Suppressor macrophage (primary cell): ENCODE measurements at places on chromosomes 6 and 20.

- DNase-seq: peak; percentile 65
These were observed 81.7 kb upstream of the NFATC2 start for GRCh38 chr20:51624157-51624731.

DNA sequence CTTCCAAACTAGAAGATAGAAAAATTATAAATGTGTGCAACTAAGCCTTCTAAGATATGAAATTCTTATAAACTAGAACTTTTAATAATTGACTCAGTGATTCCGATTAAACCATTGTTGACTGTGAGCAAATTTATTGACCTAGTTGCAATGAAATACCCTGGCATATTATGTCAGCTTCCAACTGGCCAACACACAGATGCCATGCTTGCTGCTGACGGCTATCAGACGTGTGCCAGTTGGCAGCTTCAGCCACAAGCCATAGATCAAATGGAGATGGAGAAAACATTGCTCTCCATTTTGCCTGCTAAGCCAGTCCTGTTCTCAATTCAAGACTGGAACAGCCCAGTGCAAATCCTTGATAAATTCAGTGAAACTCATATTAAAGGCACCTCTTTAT is 101.7 kb upstream of the HDGFL1 start:
- no peak for DNase-seq

DNA sequence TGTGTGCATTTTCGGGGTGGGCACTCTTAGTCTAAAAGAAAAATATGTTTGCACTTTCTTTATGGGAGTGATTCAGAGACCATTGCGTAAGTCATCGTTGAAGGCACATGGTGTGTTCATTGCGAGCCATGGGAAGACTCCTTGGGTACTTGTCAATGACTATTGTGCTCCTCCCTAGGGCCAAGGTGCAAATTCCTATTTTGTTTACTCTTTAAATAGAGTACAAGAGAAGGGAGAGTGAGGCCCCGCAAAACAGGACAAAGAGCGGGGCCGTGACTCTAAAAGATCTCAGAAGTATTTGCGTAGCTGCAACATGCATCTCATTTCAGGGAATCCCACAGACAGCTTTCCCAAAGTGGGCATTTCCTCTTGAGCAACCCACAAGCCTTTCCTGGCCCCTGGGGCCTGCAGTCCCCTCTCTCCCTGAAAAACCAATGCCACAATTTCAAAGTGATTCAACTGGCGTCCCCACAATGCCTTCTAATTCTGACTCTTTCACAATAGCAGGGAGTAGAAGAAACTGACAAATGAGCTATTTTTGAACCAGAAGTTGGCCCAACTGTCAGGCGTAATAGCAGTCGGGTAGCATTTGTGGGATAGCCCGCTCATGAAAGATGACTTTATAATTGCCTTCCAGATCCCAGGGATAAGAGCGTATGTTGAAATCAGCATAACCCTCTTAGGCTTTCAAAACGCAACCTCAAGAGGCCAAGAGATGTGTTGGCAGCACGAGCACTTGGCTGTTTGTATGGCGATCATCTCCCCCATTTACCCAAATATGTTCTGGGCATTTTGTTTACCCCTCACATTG is 277.9 kb upstream of the BMP2 start:
- no peak for DNase-seq

GRCh38 chr6:27617700-27618689 is 145.1 kb upstream of the ZNF184 start:
- DNase-seq: no peak

GRCh38 chr6:89348372-89348771 is 4.2 kb downstream of the UBE2J1 start:
- DNase-seq: no peak

DNA sequence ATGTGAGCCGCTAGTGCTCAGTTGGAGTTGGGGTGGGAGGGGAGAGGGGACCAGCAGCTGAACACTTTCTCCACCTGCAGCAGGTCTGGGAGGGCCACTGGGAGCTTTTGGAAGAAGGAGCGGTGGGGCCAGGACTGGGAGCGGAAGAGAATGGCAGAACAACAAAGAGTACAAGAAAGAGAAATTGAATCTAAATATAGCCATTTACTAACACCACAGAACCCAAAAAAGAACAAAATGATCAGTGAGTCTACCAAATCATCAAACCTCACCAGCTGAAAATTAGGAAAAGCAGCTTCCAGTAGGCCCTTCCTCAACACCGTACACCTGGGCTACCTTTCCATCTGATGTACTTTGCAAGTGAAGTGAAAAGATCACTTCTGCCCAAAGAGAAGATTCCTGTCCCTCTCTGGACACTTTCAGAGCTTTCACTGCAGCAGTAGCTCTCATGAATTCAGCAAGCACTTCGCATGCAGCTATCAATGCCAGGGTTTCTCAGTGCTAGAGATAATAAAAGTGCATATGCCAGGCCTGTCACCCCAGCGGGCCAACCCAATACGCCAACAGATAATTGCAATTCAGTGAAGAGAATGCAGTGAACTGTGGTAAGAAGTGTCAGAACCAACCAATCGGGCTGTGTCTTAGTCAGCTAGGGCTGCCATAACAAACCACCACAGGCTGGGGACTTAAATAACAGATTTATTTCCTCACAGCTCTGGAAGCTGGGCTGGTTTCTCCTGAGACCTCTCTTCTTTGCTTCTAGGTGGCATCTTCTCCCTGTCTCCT is 597 bp downstream of the LY86 start:
- peak; percentile 55 for DNase-seq

DNA sequence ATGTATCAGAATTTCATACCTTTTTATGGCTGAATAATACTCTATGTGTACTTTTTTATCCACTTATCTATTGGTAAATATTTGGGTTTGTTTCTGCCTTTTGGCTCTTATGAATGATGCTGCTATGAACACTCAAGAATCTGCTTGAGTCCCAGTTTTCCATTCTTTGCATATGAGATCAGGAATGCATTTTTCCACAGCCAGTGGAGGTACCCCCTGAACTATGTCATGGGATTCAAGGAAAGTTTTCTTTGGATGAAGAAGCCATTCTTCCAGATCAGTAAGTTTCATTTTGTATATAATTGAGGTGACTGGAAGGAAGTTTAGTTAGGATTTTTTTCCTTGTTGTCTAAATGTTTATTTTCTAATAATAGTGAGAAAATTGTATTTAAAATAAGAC is 40.9 kb downstream of the NKX2-4 start:
- no peak for DNase-seq

DNA sequence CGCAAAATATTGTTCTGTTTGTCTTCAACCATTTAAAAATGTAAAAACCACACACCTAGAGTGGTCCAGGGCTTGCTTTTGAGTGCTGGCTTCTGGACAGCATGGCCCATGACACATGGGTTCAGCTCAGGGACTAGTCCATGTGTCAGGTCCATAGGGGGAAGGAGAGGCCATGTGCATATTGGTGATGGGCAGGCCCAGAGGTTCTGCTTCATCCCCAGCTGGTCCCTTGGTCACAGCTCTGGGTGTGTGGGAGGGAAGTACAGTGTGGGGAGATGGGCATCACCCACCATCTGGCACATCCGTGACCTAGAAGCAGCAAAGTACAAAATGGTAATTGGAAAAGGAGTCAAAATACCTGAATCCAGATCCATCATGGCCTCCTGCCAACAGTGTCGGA is 50.7 kb downstream of the STK35 start:
- no peak for DNase-seq

GRCh38 chr6:138588805-138589434 is 89.6 kb upstream of the NHSL1 start:
- DNase-seq: peak; percentile 79

- DNase-seq: no peak
These were observed 2.0 kb downstream of the TSBP1 start for GRCh38 chr6:32369660-32370059.

DNA sequence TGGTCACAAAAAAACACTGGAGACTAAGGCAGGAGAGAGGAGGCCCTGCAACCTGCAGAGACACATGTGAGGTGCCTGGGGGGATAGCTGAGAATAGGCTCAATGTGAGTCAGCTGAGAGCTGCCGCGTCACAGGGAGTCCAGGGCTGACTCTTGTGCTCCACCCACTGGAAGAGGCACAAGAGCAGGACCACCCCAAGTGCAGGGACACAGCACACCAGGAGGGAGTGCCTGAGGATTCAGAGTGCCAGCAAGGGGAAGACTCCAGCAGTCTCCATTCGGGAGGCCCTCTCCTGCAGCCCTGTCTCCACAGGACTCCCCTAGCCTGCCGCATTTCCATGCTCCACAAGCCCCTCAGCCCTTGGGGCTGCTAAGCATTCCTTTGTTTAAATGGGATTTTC is 105.5 kb downstream of the HUS1B start:
- DNase-seq: peak; percentile 2

- no peak for DNase-seq
These were observed 259.4 kb upstream of the POU3F2 start for GRCh38 chr6:98574984-98575383.

GRCh38 chr6:54903884-54904283 is 57.3 kb downstream of the FAM83B start:
- DNase-seq: no peak

- no peak for DNase-seq
These were observed 3.4 kb downstream of the CYB5R4 start for GRCh38 chr6:83862776-83863471.

- no peak for DNase-seq
These were observed 246.9 kb downstream of the SOX4 start for GRCh38 chr6:21840428-21840827.

GRCh38 chr20:17648791-17649730 is 33.0 kb downstream of the RRBP1 start:
- DNase-seq: peak; percentile 41

GRCh38 chr6:140001821-140002341 is 627.4 kb upstream of the CITED2 start:
- no peak for DNase-seq

DNA sequence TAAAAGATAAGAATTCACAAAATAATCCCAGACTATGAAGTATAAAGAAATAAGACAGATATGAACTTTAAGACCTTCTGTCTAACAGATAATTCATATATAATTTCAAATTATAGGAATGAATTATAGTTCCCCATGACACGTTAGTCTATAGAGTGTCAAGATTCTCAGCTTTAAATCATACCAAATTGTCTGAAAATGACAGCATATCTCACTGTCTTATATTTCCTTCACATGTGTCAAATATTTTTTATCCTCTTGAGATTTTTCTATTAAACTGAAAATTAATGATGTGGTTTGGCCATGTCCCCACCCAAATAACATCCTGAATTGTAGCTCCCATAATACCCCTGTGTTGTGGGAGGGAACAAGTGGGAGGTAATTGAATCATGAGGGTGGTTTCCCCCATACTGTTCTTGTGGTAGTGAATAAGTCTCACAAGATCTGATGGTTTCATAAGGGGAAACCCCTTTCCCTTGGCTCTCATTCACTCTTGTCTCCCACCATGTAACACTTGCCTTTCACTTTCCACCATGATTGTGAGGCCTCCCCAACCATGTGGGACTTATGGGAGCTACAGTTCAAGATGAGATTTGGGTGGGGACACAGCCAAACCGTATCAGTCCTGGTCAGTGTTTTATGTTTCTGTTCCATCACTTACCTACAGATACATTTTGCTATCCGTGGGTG is 825.3 kb upstream of the GJE1 start:
- DNase-seq: no peak

DNA sequence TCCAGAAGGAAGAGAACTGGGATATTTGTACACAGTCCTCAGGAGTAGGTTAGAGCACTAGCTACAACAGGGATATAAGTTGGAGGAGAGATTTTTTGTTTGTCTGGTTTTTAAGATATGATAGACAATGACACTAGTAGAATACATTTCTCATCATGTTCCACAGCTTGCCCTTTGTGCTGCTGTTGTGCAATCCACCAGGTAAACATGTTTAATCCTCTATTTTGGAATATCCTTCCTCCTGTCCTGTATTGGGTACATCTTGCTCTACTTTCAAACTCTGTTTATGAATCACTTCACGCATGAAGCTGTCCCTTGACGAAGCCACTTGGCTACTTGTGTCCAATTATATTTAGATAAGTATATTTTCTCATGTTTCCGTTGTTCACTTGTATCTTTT is 153.6 kb upstream of the TENT5A start:
- no peak for DNase-seq

- peak; percentile 59 for DNase-seq
These were observed 21.1 kb upstream of the TOP1 start for GRCh38 chr20:41007481-41007880.

DNA sequence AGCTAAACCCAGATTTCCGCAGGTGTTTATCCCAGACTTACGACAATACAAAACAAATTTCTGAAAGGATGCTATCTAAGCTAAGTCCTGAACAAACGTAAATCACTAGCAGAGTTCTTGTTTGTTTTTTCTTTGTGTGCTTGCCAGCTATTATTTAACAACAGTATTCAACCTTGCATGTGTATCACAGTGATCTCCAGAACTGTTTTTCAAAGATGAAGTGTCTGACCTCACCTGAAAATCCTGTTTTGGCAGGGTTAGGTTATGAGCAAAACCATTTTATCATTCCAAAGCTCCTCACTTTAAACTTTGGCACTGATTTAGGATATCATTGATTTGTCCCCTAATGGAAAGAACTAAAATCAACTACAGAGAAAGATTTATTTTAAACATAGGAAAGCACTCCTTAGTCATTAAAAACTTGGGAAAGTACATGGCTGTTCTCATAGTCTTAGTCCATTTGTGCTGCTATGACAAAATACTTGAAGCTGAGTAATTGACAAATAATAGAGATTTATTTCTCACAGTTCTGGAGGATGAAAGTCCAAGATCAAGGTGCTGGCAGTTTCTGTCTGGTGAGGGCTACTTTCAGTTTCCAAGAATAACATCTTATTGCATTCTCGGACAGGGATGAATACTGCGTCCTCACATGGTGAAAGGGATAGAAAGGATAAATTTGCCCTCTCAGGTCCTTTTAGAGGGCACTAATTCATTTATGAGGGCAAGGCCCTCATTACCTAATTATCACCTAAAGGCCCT is 20.8 kb upstream of the BMP5 start:
- no peak for DNase-seq

GRCh38 chr6:51854876-51855275 is 232.5 kb downstream of the PKHD1 start:
- DNase-seq: no peak

- peak; percentile 89 for DNase-seq
These were observed 275.8 kb upstream of the PRDM1 start for GRCh38 chr6:105810105-105810921.

DNA sequence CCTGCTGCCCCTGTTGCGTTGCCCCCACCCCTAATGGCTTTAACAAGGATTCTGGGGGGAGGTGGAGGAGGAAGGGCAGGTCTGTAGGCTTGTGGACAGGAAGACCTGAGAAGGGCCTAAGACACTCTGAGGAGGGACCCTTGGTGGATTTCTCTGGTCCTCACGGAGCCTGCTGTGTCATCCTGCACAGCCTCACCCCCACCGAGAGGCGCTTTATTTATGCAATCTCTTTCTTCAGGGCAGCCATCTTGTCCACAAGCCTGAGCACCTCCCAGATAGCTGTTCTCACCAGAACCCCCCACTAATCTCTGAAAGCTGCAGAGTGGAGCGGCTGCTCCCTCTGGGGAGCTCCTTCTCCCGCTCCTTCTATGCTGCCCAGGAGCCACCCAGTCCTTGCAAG is 59.3 kb upstream of the MLN start:
- no peak for DNase-seq
